ENCODE measurements at places on chromosomes 2 and 18.
A peak's percentile ranks its signal among the peaks of the same experiment; 100 is the strongest.

DNA sequence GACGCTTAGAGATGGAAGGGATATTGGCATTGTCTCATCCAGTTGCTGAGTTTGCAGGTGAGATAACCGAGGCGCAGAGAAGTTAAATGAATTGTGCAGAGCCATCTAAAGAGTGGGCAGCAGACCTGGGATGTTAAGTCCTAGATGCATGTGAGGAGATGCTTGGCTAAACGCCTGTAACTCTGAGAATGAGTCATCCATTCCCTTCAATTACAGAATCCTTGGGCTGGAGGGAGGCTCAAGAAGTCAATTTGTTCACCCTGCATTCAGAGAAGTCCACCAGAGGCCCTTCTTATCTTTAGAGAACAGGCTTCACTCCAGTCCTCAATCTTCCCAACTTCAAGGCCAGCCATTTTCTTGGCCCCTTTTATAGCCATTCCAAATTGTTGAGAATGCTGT, 1.6 kb downstream of the EHD3 start:
- DNase-seq, result no peak

DNA sequence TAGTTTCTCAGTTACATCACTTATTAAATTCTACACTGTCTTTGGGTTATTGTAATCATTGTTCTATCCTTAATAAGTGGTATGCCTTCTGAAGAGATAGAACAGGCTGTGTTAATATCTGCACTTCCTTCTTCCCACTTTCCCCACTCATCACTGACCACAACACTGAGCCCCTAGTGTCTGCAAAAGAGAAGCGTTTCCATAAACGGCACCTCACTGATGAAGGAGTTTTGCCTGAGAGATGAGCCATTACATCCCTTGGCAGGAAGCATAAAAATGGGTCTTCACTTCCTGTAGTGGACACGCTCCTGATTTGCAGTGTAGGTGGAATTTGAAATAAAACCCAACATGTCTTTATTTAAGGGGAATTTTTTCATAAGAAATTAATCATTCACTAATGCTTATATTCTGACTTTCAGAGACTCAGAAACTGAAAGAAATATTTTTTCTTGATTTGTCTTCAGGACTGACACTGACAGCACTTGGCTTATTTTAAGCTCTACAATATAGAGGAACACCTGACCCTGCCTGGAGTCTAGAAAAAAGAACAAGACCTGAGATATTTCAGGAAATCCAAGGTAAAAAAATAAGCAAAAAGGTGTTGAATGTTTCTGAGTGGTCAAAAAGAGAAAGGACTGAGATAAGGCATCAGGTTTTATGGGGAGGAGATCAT, 275.3 kb downstream of the RAD51AP2 start:
- DNase-seq, result no peak

GRCh38 chr2:99572373-99573164, 82.8 kb upstream of the REV1 start:
- DNase-seq, result no peak

DNA sequence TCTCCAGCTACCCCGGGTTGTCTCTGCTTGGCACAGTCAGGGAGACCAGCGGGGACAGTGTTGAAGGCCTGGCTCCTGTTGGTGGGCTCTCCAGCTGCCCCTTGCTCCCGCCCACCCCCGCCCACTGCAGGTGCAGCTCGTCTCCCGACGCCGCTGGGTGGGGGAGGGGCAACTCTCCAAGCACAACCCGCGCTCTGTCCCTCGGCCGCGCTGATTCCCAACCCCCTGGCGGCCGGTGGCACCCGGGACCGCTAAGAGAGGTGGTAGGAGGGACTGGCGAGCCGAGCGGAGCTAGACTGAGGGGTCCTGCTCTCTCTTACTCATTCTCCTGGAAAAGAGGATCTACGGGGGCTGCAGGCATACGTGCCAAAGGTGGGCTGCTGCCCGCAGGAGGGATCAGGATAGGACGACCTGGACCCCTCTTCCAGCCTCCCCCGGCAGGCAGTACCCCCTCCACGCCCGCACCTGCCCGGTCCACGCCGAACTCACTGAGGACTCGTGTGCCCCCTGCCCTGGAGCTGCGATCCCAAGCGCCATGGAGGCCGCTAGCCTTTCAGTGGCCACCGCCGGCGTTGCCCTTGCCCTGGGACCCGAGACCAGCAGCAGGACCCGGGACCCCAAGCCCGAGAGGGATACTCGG, 44.5 kb downstream of the DDX18 start:
- DNase-seq, result no peak

GRCh38 chr18:8944871-8945245, 157.6 kb upstream of the NDUFV2 start:
- no peak for DNase-seq

DNA sequence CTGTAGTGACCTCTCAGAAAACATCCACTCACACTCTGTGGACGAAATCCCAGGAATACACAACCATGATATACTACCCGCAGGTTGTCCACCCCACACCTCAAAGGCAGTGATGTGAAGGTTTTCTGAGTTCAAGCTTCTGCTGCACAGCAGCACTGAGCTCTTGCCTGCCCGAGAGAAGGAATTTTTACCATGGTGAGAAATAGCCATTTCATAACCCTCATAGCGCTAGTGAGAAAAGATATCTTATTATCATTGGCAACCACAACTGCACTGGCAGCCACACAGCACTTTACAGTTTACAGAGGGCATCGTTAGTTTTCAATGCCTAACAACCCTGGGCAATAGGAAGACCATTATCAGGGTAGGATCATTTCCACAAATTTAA, 36.9 kb downstream of the NAPG start:
- DNase-seq, result no peak

DNA sequence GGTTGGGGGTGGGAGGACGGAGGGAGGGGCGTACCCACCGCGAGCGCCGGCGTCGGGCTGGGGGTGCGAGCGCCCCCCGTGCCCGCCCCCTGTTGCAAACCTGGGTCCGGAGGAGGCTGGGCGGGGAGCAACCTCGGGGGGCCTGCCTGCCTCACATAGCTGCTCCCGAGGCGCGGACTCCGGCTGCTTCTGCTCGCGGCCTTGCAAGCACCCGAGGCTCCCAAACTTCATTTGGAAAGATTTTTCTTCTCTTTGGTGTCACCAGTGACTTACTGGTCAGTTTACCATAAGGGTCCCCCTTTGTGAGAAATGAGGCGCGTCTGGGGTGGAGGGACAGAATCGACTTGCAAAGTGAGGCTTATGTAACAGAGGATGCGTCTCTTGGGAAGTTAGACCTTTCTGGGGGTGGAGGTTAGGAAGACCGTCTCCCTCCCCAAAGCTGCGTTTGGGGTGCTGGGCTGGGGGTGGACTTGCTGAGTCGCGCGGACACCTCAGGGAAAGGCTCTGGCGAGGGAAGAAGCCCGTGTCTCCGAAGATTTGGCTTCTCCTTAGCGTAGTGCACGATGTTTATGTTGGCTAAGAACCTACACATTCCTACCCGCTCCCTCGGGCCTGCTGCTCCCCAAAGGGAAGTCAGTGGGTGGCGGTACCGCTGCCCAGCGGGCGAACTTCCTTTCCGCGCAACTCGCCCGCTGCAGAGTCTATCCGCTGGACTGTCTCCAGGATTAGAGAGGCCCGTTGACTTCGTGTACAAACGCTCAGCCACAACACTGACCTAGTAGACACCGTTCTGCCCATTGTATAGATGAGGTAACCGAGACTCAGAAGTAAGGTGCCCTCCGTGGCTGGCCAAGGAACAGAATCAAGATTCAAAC, 559 bp downstream of the TMEM37 start:
- peak; percentile 52 for DNase-seq

DNA sequence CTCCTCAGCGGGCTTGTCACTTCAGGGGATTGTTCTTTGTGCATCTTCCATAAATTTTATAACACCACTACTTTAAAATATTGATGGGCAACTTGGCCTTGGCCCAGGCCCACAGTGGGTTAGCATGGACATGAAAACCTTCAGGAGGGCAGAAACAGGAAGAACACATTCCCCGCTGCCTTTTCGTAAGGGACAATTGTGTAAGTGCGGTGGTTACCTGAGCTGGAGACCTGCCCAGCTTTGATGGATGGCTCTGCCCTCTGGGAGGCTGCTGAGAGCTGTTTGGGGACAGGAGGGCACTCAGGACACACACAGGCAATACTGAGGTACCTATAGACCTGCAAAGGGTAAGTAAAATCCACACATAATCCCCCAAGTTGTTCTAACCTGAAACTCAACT, 46.8 kb downstream of the FECH start:
- DNase-seq, result no peak

- DNase-seq, result no peak
Measured at GRCh38 chr2:47535073-47535472, 132.1 kb downstream of the MSH2 start.

DNA sequence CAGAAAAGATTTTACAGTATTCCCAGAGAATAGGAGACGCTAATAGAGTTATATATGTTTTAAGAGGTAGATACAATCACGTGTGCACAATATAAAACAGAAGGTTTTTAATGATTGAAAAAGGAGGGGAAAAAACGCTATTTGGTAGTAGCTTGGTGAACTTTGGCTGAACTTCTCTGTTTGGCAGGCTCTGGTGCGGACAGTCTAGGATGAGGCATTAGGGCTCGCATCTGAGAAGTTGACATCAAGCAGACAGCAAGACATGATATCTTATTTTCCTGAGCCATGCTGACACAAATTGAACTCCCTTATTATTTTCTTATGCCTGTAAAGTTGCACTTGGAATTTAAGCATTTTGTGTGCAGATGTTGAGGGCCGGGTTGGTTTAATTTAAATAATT, 176.6 kb downstream of the EN1 start:
- DNase-seq, result no peak

- peak; percentile 19 for DNase-seq
Measured at GRCh38 chr18:26089293-26090129, 902 bp downstream of the SS18 start.

GRCh38 chr2:43619511-43619910, 17.5 kb upstream of the PLEKHH2 start:
- DNase-seq, result no peak

DNA sequence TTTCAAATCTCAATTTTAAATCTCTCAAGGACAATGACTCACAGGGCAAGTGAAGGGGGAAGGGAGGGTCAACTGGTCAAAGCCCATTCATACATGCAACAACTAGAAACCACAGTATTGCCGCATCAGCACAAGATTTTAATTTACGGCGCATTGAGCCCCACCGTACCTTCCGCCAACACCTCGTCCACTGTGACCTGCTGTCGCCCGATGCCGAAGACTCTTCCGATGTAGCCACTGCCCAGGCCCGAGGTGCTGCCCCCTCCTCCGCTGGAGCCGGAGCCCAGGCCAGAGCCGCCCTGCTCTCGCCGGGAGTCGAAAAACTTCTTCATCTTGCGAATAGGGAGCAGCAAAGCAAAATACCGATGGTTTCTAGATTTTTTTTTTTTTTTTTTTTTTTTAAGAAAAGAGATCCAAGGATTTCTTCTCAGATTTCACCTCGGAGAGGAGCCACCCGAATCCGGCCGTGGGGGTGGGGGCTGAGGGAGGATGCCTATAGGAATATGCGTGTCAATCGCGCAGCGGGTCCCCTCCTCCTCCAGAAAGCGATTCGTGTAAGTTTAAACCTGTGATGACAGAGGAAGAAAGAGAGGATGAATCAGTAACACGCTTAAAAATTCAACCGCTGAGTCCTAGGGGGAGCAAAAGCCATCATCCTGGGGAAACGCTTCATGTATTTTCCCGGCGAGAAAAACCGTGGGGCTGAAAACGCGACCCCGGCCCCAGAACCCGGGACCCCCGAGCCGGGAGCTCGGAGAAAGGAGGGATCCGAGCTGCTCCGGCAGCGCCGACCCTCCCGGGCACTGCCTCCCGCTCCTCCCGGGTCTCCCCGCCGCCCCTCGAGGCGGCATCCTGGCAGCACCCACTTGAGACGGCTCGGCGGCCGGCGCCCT, 584 bp downstream of the AAK1 start:
- DNase-seq, result peak; percentile 75

DNA sequence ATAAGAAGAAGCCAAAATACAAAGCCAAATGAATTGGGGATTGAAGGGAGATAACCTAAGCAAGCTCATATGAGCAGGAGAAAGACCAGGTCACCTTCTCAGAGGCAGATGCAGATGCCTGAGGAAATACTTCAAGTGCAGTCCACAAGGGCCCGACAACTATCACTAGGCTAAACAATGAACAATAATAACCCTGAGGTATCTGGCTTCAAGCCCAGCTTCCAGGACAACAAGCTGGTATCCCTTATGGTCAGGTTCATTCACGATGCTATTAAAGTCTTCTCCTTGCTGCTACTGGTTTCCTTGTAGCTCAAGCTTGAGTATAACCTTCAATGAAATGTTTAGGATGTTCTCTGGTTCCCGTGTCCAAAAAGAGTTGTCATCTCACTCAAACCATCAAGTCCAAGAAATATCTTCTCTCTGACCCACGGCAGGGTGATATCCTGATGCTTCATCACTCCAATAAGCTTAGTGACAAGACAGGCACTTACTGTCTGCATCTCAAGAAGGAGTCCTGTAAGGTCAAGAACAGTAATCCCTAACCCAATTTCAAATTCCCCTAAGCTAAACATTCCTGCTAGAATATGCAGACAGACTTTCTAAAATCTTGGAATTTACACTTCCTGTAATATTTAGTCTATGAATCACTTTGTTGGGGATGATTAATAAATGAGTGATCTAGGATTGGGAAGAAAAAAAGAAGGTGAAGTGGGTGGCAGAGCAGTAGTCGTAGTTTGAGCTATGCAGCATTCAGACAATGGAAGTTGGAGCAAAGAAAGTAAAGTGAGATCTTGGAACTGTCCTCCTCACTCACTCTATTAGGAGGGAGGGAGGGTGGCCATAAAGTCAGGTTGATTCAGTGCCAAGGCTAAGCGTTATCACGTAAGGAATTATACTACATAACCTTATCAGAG, 33.1 kb downstream of the CHN1 start:
- no peak for DNase-seq

DNA sequence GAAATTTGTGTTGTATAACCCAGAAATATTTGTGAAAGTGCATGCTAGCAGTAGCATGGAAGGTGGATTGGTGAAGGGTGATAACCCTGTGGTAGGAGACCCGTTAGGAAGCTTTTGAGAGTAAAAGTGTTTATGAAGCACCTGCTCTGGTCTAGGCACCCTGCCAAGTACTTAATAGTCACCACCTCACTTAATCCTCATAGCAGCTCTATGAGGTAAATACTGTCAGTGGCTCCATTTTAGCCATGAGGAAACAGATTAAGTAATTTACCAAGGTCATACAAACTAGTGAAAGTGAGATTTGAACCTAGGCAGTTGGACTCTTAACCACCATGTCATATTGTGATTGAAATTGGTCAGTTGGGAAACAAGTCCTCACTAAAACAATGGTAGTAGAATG, 66.8 kb downstream of the TET3 start:
- no peak for DNase-seq

- no peak for DNase-seq
Measured at GRCh38 chr2:217250013-217250524, 390.2 kb upstream of the TNP1 start.

GRCh38 chr2:61832183-61832841, 21.5 kb downstream of the FAM161A start:
- DNase-seq, result no peak
